NCI-H524 (cell line): ENCODE measurements at places on chromosomes 5 and 9.
A peak's percentile ranks its signal among the peaks of the same experiment; 100 is the strongest.

DNA sequence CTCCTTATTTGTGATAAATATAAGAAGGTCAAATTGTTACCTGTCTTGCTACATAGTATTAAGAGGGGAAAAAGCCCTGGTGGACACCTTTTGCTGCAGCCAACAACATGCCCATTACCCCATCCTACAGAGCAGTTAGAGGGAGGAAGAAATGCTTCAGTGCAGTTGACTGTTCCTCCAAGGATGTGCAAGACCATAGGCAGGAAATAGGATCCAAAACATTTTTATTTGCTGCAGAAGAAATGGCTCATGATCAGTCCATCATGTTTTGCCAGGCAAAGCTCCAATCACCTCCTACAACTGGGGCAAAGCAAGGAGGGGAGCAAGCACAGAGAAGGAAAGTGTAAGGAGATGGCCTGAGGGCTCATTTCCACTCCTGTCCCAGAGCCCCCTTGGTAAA, 399.1 kb upstream of the PIK3R1 start:
- DNase-seq = no peak

- no peak for DNase-seq
These were observed 11.9 kb downstream of the DELE1 start for GRCh38 chr5:141935538-141935937.

- DNase-seq = peak; percentile 40
These were observed 56.5 kb upstream of the NOTCH1 start for GRCh38 chr9:136602193-136602885.

DNA sequence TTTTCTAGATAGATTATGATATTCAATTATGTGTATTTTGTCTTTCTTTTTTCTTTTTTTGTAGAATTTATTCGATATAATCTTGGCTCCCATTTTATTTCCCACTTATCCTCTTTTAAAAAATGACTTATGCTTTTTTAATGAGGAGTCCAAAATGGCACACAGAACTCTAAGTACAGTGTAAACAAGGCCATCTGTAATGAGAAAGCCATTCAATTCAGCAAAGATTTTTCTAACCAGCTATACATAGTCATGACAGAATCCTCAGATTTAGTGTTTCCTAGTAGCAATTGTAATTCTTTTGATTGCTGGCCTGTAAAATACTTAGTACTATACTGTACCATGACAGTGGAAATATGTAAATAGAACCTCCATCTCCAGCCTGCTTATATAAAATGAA, 651.4 kb downstream of the RAB3C start:
- DNase-seq = no peak

DNA sequence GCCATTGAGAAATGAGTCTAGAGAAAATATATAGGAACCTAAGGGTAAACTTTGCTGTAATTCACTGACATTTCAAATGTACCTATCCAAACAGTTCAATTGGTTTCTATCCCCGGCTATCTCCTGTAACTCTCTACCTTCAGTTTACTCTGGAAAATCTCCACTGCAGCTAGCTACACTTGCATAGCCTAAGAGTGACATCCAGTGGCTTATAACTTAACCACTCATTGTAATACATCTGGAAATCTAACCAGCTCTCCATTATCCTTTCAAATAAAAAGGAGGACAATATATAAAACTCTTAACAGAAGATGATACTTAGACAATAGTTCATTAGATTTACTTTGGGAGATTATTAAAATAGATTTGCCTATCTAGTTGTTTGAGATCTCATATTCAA, 35.3 kb upstream of the SPDL1 start:
- peak; percentile 54 for DNase-seq

- no peak for DNase-seq
These were observed 17.3 kb upstream of the MSX2 start for GRCh38 chr5:174706997-174707572.

DNA sequence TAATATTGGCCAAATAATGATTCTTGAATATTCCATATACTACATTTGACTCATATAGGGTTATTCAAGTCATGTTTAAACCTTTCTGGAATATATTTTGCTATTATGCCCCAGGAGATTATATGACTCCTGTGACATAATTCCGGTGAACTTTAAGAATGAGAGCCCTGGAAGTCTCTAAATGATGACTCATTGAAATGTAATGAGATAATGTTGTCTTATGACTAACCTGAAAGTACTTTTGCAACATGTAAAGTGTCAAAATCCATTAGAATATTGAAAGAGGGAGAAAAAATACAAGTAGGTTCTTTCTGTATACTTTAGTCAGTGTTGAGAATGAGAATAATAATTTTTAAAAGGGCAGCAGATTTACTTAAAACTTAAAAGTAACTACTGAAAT, 830.4 kb downstream of the MAT2B start:
- DNase-seq = no peak

- DNase-seq = no peak
These were observed 311.5 kb upstream of the TARS1 start for GRCh38 chr5:33129309-33129708.

DNA sequence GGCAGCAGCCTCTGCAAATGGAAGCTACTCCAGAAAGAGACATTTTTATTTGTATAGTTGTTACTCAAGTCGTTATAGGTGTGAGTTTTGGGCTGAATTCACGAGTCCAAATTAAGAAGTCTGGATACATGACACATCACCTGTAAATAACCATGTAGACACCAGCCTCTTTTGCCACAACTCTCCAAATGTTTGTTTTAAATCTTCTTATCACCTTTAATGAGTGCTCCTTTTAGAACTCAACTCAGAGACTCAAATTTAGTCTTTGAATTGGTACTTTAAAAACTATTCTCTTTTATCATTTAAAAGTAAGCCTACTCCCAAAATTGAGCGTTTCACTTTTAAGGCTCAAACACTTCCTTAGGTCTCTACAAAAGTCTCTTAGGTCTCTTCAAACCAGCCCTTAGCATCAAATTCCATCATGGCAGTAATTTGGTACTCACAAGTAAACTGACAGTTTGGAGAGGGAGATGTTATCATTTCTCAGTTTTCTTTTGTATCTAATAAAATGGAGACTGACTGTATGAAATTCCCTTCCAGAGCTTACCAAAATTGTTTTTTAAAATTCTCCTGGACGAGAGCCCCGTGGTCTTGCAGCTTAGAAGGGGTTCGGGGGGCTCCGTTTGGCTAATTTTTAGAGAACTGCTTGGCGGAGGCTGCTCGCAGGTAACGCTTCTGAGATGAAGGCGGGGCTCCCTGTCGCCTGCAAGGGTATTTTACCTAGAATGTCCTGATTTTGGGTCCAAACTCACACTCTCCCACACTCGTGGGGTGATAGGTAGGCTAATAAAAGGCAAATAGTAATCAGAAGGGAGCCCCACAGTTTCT, 194.6 kb downstream of the MEF2C start:
- DNase-seq = no peak

- DNase-seq = no peak
These were observed 25.4 kb downstream of the FBXO10 start for GRCh38 chr9:37550781-37551180.

DNA sequence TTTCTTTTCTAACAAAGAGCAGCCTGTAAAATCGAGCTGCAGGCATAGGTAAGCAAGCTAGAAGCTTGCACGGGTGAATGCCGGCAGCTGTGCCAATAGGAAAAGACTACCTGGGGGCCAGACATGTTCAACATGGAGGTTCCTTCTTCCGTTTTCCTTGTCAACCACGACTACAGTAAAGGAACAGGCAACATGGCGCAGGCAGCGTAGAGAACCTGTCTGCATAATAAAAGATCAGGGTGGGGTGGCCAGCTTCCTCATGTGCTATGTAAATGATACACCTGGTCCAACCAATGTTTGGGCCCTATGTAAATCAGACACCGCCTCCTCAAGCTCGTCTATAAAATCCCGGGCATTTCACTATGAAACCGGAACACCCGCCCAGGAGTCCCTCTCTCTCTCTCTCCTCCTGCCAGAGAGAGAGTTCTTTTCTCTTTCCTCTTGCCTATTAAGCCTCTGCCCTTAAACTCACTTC, 103.8 kb upstream of the LIFR start:
- DNase-seq = peak; percentile 99

GRCh38 chr5:53366245-53366644, 114.2 kb upstream of the FST start:
- DNase-seq = no peak

DNA sequence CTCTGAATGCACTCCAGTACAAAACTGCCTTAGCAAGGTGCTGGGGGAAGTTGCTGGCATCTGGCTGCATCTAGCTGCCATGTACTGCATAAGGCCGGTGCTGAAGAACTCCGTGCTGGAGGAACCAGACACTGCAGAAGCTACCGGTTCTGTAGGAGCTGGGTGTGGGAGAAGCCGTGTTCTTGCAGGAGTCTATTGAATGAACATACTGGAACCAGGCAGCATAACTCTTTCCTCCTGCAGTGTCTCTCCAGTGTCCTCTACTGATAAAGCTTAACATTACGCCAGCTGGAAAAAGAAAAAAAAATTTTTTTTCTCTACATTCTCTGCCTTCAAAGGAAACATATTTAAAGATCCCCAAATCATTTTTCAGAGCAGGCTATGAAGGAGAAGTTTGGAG, 38.5 kb downstream of the VPS13A start:
- DNase-seq = no peak

DNA sequence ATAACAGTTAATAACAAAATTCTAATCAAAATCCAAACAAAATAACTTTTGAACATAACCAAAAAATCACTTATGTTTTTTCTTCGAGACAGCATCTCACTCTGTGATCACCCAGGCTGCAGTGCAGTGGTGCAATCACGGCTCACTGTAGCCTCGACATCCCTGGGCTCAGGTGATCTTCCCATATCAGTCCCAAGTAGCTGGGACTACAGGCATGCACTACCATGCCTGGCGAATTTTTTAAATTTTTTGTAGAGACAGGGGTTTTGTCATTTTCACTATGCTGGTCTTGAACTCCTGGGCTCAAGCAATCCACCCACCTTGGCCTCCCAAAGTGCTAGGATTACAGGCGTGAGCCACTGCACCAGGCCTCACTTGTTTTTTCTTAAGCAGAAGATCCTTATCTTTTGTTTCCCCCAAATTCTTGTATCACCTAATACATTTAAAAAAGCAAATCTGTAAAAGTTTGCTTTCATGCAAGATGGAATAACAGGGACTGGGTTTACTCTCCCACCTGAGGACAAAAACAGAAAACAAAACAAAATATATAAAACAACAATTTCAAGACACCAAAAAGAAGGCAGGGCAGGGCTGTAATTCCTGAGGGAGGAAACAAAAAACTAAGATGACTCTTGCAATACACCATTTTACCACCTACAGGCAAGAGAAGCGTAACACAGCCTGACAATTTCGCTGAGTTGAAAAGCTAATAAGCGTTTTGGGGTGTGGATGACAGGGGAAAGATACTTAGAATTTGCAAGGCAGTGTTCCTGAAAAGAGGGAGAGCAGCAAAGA, 71.4 kb downstream of the RAPGEF6 start:
- DNase-seq = no peak

GRCh38 chr5:41683181-41683580, 172.8 kb upstream of the PLCXD3 start:
- no peak for DNase-seq

- no peak for DNase-seq
These were observed 21.8 kb downstream of the ELOVL7 start for GRCh38 chr5:60822285-60822556.

DNA sequence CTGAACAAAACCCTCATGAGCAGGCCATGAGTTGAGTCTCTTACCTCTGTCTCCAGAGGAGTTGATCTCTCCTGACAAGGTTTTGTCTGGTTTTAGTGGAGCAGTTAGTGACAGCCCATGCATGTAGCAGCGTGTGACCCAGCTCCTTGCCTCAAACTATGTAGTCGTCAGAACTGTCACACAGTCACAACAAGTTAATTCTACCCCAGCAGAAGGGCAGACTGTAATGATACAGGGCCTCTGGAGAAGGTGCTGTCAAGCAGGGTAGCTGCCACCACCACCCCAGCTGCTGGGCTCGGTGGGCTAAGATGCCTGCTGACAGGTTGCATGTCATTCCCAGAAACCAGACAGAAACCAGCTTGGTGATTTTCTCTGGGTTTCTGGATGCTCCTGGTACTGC, 194.5 kb downstream of the PSAT1 start:
- no peak for DNase-seq

GRCh38 chr5:111806156-111806555, 49.2 kb upstream of the NREP start:
- no peak for DNase-seq

GRCh38 chr5:33049842-33050241, 338.7 kb downstream of the NPR3 start:
- no peak for DNase-seq

GRCh38 chr5:159519365-159519764, 189.1 kb upstream of the IL12B start:
- DNase-seq = no peak

GRCh38 chr5:96200641-96201040, 232.4 kb downstream of the PCSK1 start:
- no peak for DNase-seq

DNA sequence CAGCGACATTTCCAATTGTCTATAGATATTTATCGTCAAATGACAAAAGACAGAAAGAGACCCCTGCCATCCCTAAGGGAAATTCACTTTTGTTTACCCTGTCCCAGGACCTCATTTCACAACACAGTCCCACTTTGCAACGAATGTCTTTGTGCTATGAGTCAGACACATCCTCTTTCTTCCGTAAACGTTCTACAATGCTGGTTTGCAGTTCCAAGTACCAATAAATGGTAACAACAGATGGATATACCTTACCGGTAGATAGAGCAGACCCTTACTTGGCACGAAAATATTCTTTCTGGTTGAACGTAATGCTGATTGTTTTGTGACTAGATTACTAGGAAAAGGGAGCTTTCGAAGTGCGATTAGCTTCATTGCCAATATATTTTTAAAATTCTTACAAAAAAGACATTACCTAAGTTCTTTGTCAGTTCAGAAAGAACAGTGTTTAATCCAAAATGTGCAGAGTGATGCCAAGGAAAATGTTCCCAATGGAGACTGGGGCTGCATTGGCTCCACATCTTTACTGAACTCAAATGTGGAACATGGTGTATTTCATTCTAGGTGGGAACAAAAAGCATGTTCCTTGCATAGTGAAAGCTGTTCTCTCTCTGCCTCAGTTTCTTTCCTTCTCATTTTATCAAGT, 202.5 kb upstream of the SLC27A6 start:
- no peak for DNase-seq

GRCh38 chr9:134942011-134942787, 24.5 kb upstream of the FCN1 start:
- no peak for DNase-seq

- no peak for DNase-seq
These were observed 37.8 kb downstream of the OTULIN start for GRCh38 chr5:14702238-14702839.
